ENCODE measurements at places on chromosomes 4 and X.

- DNase-seq, result no peak
Observed at GRCh38 chrX:129000018-129000417, 523.3 kb downstream of the SMARCA1 start.

DNA sequence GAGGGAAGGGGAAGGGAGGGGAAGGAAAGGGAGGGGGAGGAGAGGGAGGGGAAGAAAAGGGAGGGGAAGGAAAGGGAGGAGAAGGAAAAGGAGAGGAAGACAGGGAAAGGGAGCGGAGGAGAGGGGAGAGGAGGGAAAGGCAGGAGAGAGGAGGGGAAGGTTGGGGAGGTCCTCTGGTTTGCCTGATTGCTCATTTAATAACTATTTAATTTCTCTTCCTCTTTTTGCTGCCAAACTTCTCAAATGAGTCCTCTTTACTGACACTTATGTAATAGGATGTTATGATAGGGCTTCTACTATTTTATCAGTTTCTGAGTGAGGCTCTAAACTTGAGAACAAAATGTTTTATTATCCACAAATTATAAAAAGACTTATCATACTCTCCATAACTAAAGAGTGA, 35.4 kb upstream of the PPA2 start:
- no peak for DNase-seq

GRCh38 chr4:169968999-169969398, 57.2 kb downstream of the MFAP3L start:
- DNase-seq, result no peak

DNA sequence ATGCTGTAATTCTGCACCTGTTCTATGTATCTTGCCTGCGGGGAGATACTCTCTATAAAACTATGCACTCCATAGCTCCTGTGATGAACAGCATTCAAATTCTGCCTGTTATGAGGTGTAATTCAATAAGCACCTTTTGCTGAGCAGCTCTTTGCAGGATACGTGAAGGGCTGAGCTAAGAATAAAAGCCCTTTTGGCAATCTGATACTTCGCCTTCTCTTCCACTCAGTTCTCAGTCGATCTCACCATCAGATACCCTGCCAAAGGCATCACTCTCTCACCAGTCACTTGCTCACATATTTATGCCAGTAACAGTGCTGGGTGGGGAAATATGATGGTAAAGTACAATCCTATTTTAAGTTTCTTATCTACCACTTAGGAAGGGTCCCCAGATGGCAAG, 67.2 kb downstream of the RPS3A start:
- no peak for DNase-seq

DNA sequence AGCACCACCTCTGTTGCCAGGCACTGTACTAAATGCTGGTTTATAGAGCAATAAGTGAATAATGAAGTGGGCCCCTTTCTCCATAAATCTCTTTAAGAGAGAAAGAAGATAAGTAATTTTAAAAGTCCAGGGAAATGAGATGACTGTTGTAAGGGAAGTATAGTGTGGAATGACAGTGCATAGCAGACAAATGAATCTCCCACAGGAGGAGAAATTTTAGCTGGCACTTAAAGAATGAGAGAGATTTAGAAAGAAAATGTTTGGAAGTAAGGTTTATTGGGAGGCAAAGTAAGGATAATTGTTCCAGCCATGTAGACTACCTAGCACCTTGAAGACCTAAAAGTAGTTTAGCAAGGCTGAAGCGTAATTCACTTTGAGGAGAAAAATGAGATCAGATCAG, 1081.1 kb upstream of the PABPC4L start:
- no peak for DNase-seq

DNA sequence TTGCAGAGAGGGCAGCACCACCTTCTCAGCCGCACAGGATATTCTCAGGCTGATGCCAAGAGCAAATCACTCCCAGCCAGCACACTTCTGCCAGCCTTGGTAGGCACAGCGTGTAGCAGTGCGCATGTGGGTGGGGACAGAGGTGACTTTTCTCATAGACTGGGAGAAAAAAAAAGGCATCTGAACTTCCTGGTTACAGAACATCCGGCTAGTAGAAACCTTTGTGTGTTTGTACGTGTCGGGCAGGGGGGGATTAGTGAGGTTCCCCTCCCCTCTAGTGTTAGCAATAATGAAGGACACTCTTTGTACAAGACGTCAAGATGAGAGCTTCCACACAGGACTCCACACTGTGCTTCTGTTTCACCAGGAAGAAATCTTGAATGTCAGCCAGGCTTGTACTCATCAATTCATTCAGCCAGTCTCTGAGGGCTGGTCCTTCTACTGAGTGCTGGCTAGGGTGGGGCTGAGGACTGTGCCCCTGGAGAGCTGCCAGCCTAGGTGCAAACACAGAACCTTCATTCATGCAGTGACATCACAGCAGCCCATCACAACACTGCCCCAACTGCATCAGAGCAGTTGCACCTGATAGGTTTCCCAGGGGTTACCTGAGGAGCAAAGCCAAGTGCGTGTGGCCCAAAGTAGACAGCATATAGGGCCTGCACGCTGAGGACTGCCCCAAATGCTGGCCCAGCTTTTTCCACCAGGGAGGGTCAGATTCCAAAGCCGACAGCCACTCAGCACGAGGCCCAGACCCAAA, 34.7 kb downstream of the SLC25A5 start:
- no peak for DNase-seq

DNA sequence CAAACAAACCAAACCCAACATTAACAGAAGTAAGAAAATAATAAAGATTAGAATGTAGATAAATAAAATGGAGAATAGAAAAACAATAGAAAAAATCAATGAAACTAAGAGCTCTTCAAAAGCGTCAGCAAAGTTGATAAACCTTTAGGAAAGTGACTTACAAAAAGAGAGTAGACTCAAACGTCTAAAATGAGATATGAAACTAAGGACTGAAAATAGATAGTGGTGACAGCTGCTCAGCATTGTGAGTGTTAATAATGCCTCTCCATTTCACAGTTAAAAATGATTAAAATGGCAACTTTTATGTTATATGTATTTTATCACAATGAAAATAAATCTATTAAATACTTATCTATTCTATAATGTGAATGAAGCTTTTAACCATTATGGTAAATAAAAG, 125.7 kb upstream of the CPXCR1 start:
- no peak for DNase-seq

DNA sequence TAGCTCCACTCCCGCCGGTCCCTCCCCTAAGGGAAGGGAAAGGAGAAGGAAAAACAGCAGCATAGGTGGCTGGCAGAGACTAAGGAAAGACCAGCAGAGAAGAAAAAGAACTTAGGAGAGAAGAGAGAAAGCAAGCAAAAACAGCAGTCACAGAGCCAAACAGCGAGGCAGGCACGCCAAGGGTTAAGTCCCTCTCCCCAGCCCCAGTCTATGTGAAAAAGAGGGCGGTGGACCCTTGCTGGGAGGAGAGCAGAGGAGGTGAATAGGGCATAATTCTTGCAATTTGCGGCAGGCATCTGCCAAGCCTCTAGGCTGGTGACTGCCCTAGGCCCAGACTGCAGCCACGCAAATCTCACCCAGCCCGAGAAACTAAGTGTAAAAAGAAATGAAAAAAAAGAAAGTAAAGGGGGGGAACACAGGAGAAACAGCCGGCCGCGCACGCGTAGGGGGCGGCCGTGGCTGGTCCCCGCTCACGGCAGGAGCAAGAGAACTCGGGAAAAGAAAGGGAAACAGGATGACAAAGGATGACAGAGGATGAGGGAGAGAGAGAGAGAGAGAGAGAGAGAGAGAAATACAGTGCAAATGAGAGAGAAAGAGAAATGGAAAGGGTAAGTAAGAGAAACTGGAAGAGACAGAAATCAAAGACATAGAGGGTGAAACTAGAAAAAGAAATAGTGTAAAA, 48.6 kb downstream of the MAGEA9 start:
- DNase-seq, result no peak

DNA sequence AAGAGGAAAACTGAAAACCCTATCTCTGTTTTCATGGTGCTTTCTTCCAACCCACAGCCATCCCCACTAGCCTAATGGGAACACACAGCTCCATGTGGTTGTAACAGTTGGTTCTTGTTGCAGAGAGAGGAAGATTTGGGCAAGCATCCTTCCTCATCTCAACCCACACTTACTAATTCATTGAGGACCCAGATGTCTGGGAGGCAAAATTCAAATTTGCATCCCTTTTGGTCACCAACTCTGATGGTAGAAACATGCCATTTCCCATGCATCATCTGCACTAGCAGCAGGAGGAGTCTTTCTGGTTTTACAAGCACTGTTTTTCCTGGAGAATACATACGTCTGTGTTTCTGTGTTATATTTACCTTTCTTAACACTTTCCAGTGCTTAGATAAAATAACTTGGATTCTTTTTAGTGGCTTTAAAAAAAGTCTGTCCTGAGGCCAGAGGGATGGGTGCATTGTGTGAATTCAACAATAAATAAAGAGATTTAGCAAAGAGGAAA, 301.0 kb downstream of the KCTD8 start:
- no peak for DNase-seq

- DNase-seq, result no peak
Observed at GRCh38 chrX:63809173-63809572, 24.2 kb upstream of the ARHGEF9 start.

DNA sequence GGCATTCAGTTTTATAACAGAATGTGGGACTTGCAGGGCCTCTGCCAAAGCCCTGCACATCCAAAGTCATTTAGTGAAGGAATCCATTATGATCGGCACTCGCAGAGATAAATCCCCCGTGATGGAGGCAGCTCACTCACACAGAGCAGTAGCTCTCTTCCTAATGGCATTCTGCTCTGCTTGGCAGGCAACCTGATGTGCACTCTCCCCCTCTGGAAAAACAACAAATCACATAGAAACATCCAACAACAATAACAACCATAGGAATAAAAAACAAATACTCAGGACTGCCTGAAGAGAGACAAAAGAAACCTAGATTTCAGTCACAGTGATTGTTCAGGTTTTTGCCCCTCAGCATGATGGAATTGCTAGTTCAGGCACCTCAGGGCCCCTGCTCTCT, 59.7 kb downstream of the NAA11 start:
- DNase-seq, result no peak

GRCh38 chr4:101018836-101019235, 328.5 kb downstream of the PPP3CA start:
- DNase-seq, result no peak

GRCh38 chr4:128818442-128818841, 8.9 kb downstream of the JADE1 start:
- no peak for DNase-seq

DNA sequence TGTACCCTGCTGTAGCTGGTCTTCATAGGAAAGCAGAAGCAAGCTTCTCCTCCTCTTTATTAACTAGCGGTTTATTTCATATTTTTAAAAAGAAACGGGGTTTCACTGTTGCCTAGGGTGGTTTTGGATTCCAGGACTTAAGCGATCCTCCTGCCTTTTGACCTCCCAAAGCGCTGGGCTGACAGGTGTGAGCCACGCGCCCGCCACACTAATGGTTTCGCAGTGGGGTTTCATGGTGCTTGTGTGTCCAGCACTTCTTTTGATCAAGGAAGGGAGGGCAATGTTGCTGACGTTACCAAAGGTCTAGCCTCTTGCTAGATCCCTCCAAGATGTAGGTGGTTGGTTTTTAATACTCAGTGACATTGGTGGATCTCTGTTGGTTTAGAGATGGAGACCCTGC, 1.4 kb downstream of the MAEA start:
- DNase-seq, result no peak

DNA sequence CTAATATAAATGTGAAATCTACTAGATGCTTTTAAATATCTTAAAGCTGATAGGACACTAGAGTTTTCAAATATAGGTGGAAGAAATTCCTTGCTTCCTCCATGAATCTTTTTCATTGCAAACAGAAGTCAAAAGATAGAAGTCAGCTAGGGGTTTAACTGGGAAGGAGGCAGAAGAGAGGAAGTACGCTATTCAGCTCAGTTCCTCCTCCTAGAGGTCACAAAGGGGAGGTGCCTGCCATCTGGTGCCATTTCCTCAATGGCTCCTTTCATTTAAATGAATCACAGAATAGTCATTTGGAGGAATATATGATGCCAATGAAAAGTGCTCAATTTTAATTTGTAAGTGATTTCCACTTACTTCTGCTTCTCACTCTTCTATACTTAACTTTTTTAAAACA, 8.5 kb downstream of the COL25A1 start:
- peak; percentile 60 for DNase-seq

DNA sequence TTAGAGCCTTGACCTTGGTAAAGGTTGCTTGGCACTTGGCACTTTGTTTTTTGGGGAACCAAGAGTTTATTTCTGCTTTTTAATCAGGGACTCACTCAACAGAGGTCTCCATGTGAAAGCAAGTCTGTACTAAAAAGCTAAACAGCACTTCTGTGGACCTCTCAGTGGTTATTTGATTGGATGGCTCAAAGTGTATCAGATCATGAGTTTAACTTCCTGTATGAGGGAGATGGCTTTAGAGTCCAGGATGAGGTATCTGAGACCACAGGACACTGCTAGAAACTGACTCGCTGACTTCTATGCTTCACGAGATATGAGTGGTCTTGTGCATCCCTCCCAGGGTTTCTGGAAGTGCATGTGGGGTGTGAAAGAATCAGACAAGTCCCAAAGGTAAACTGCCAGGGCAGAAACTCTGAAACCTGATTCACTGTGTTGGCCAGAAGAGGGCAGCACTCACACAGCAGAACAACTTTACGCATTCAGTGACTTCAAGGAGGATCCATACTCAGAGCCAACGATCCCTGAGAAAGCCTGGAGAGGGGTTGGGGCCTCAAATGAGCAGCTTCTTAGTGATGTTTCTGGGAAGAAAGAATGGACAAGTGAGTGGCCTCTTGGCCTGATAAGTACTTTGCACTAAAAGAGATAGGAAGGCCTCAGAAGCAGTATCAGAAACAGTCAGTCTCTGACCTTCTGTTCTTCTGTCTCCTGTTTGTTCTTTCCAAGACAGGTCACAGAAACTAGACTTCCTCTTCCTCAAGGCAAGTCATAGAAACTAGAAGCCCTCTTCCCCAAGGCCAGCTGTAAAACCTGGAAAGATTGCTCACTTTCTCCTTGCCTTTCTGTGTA, 220.3 kb upstream of the CXCL13 start:
- peak; percentile 59 for DNase-seq

DNA sequence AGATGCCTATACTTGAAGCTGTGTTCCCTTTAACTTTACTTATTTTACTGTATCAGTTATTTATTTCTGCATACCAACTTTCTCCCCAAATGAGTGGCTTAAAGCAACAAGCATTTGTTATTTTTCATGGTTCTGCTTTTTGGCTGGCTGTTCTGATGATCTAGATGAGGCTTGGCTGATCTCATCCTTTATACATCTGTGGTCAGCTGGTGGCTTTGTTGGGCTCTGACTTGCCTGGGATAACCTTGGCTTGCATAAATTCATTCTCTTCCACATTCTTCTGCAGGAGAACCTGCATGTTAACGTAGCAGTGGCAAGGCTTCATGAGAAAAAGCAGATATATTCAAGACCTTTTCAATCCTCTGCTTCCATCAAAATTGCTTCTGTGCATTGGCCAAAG, 1317.6 kb downstream of the ADGRL3 start:
- no peak for DNase-seq
